ENCODE measurements at places on chromosomes 6 and 20.

- no peak for DNase-seq
Measured at GRCh38 chr20:46990017-46990595, 95.5 kb downstream of the EYA2 start.

DNA sequence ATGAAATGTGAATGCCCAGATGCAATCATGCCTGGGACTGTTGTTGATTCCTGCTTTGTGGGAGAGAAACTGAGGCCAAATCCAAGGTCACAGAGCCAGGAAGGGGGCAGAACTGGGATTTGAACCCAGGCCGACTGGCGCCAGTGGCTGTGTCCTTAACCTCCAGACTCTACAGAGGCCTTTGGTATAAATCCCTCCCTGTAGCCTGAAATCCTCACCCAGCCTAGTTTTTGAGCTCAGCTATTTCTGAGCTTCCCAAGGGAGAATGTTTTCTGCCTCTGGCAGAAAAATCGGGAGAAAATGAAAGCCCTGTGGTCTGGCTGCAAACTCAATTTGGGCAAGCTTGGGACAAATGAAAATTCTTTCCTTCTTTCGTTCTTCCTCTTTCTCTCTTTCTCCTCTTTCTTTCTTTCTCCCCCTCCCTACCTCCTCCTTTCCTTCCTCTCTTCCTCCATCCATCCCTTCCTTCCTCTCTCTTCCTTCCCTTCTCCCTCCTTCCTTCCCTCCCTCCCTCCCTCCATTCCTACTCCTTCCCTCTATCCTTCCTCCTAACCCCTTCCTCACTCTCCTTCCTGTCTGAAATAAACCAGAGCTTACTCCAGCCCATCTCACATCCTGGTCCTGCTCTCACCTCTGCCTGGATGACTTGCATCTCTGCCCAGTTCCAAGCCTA, 34.9 kb downstream of the SNAI1 start:
- no peak for DNase-seq

DNA sequence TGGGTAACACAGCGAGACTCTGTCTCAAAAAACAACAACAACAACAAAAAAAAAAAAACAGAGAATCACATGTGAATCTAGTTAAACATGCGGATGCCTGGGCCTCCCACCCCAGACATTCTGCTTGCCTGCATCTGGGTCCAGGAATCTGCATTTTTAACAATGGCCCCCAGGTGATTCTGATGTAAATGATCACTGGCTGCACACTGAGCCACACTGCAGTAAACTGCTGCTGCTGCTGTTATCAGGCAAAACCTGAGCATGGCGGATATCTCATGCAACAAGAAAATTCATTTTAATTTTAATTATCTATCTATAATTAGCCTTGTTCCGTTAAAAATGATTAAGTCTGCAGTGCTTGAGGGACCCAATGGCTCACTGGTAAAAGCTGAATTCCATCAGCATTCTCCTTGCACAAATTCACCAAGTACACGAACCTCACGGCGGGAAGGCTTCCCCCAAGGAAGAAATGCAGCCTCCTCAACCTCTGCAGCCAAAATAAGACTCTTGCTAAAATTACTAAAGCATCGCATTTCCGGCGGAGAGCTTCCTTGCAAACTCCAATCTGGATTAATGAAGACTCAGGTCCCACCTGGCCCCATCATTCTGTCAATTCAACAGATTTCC, 81.6 kb upstream of the SNX9 start:
- no peak for DNase-seq

DNA sequence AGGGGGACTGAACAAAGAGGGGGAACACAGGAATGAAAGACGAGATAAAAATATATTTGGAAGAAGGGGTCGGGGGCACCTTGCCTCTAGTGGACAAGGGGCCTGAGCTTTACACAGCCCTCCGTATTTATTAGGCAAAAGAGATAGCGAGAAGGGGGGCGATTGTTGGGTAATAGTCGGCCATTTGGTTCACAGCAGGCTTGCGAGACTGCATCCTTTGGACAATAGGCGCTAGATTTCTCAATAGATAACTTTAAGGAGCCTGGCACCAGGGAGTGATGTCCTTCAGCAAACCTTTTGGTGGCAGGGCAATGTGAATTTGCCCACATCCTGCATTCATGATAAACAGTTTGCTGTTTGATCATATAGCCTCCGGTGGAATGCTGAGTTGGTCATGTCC, 3.0 kb upstream of the NANP start:
- DNase-seq, result no peak

GRCh38 chr6:84095156-84095555, 61.6 kb downstream of the MRAP2 start:
- DNase-seq, result peak; percentile 25

GRCh38 chr20:44188752-44189151, 1.8 kb upstream of the JPH2 start:
- no peak for DNase-seq

GRCh38 chr6:31270788-31271640, 878 bp downstream of the HLA-C start:
- peak; percentile 16 for DNase-seq

- no peak for DNase-seq
Measured at GRCh38 chr6:146191166-146191565, 162.3 kb downstream of the GRM1 start.

DNA sequence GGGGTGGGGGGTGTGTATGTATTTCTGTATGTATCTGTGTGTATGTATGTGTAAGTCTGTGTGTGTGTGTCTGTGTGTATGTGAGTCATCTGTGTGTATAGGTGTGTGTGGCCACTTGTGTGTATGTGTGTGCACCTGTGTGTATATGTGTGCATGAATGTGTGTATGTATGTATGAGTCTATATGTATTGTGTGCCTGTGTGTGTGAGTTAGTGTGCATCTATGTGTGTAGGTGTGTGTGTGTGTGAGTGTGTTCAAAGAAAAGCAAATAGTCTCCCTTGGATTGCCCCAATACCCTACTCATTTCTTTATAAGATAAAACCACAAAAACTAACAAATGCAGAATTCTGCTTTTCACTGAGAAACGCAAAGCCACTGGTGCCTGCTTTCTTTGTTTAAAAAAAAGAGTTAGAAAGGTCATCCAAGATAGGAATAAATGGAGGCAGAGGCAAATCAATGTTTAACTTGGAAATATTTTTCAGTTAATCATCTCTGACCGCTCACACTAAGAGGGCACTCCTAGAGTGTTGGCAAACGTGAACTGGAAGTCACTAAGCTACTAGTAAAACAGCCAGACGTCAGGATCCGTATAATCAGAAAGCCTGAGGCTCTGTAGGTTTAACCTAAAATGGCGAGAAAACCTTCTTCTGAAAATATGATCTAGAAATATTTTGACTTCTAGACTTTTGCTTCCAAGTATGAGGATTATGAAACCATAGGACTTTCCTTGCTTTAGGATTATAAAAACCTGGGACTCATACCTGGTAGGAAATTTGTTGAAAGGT, 37.4 kb upstream of the JAG1 start:
- no peak for DNase-seq

DNA sequence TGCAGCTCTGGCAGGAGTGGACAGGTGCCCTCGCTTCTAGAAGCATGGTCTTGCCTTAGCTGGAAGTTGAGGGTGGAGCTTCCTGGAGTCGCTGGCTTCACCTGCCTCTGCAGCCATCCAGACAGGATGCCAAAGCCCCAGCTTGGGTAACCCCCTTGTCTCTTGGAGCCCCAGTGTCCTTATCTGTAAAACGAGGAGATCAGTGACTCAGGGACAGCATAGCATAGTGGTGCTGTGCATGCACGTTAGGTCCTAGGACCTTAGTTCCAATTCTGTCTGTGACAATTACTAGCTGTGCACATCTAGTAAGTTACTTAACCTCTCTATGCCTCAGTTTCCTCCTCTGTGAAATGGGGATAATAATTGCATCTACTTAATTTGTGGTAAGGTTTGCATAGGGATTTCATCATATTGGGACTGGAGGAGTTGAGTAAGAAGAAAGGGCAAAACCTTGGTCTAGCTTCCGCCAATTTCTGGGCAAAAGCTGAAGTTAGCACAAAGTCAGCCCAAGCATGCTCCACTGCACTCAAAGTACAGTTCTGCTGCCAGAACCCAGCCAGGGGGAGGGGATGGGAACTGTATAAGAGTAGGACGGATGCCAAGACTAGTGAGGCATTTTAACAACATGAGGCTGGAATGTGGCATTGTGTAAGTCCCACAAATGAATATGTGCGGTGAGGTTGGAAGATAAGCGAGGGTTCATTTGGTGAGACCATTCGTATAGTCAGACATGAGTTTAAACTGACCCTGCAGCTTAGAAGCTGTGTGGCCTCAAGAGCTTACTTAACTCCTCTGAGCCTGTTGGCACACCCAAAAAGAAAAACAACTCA, 24.5 kb downstream of the TOX2 start:
- no peak for DNase-seq

DNA sequence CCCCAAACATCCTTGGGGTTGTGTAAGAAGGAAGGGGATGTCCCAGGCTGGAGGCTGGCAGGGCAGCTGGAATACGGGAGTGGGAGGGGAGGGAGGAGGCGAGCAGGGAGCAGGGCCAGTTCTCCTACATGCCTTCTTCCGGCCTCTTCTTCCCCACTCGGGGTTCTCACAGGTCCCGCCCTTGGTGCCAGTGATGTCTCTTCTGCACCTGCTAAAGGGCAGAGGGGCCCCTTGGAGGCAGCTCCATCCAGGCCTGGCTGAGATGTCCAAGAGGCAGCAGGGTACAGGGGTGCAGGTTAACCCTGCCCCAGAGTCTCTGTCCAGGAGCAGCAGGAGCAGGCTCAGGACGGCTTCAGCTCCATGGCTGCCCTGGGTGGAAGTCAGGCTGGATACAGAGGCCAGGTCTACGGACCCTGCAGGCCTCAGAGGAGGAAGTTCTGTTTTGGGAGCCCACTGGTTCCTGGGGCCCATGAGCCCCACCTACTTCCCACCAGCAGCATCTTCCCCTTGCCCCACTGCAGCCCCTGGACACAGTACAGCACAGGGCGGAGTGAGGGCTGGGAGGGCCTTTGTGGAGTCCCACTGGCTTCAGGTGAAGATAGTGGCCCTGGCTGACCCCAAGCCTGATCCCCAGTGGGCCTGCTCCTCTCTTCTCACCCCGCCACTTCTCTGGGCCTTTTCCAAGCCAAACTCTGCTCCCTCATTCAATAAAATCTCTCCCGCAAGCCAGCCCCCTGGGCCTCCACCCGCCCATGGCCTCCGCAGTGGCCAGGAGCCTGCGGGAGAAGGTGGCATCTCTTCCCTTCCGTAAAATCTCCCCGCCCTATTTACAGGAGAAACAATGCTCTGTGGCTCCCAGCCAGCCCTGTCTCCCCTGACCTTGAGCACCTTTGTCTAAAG, 60.4 kb downstream of the YTHDF1 start:
- DNase-seq, result peak; percentile 46

DNA sequence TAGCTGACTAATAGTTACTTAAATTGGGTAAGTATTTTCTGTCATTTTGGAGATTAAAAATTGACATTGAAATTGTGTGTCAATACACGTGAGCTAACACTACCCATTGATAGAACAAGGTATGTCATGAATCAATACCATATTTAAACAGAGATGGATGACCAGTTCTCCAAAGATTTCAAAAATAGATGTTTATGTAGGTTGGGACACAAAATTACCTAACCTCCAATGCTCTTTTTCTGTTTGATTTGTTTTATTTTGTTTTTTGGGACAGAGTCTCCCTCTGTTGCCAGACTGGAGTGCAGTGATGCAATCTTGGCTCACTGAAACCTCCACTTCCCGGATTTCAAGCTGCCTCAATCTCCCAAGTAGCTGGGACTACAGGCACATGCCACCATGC, 1491.7 kb downstream of the GRIK2 start:
- no peak for DNase-seq

- DNase-seq, result no peak
Measured at GRCh38 chr6:140663772-140664171, 1289.3 kb upstream of the CITED2 start.

- no peak for DNase-seq
Measured at GRCh38 chr20:20849161-20849560, 136.7 kb upstream of the RALGAPA2 start.

- no peak for DNase-seq
Measured at GRCh38 chr6:45611491-45611890, 233.8 kb upstream of the SUPT3H start.

DNA sequence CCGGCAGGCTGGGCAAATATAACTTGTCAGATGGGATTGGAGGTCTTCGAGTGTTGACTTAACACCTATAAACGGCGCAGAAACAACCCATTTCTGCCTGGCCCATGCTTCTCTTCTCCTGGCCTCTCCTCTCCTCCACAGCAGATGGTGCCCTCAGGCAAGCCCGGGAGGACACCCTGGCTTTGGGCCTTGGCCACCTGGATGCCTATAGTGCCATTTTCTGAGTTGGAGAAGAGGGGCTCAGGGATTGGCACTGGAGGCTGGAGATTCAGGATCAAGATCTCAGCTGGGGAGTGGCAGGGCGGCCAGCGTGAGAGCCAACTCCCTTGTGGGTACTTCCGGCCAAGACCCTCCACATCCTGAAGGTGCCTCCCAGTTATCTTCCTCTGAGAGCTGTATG, 211.9 kb upstream of the PMEPA1 start:
- DNase-seq, result peak; percentile 40

- no peak for DNase-seq
Measured at GRCh38 chr6:75300531-75300855, 15.9 kb upstream of the TMEM30A start.

DNA sequence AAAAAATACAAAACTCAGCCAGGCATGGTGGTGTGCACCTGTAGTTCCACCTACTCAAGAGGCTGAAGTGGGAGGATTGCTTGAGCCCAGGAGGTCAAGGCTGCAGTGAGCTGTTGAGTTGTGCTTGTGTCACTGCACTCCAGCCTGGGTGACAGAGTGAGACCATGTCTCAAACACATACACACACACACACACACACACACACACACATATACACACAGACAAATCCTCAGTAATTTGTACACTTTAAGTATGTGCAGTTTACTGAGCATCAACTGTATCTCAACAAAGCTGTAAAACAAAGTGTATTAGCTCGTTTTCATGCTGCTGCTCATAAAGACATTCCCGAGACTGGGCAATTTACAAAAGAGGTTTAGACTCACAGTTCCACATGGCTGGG, 7.3 kb downstream of the TFB1M start:
- DNase-seq, result no peak

- no peak for DNase-seq
Measured at GRCh38 chr20:49951151-49951550, 15.0 kb downstream of the RNF114 start.

DNA sequence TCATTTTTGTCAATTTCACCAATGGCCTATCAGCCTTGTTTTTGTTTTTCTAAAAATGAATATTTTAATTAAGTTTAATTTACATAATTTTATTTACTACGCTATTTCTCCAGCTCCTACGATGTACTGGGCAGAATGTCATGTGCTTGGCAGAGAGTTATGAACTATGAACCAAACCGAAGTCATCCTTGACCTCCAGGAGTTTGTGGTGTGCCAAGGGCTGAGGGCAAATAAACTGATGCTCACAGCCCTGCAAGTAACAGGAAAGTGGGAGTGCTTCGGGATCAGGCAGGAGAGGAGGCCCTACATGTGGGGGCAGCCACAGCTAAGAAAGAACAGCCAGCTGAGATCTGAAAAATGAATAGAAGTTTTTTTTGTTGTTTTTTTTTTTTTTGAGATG, 38.6 kb downstream of the ZNF217 start:
- no peak for DNase-seq

DNA sequence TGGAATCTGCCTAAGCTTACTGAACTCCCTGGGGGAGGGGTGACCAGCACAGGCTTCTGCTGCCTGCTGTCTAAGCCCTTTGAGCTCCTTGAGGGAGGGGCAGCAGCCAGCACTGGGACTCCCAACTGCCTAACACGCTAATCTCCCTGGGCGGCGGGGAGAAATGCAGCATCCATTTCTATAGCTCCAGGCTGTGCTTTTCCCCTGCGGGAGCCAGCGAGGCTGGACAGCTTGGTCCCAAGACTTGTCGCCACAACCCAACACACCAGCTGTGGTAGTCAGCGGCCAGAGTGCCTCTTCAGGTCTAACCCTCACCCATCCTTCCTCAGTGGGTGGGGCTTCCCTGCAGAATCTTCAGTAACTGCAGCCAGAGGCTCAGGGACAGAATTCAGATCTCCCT, 64.6 kb downstream of the VGLL2 start:
- DNase-seq, result no peak

All from DMS153 (cell line).